BJ (cell line): ENCODE measurements at places on chromosomes 2 and 18. TPM values are rescaled to one million over a fixed set of nuclear protein-coding genes. Genes with fewer than 3 reads are reported as not detected.
A peak's percentile ranks its signal among the peaks of the same experiment; 100 is the strongest.

DNA sequence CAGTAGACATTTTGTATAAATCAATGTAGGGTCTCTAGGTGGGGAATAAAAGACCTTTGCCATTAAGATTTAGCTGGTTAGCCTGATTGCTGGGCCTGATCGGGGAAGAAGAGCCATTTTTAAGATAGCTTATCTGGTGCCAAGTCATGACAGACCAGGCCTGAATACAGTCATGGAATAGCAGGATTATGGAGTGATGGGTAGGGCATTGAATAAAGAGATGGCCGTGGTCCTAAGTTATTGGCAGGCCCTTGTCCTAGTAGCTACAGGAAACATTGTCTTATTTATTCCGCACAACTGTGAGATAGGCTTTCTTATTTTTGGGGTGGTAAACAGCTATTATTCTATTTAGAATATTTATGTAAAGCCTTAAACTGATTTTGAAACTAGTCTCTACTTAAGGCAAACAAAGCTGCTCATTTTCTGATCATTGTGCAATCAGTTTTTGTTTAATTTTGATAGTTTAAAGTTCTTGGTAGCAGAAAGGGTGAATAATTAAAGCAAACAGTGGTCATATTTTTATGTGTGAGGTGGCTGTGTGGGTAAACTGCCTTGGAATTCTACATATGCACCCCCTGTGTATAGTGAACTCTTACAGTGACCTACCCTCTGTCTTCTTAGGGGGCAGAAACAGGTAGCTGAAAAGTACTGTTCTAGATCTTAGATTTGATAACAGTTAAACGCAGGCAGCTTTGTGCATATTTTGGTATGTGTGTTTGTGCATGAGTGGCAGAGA, 22.6 kb downstream of the ZNF236 start:
- DNase-seq, result no peak

DNA sequence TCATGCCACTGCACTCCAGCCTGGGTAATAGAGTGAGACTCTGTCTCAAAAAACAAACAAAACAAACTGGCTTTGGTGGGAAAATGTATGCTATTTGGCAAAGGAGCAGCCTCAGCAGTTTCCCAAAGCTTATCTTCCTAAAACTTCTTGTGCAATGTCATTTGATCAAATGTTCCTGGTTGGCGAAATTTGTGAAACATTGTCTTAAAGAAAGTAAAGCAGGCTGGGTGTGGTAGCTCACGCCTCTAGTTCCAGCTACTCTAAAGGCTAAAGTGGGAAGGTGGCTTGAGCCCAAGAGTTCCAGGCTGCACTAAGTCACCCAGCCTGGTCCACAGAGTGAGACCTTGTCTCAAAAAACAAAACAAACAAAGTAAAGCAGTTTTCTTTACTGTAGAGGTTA, 17.3 kb upstream of the TAF4B start:
- no peak for DNase-seq

Gene PDE1A
- polyA plus RNA-seq, result 1.0 and 1.8 TPM in 2 replicates

DNA sequence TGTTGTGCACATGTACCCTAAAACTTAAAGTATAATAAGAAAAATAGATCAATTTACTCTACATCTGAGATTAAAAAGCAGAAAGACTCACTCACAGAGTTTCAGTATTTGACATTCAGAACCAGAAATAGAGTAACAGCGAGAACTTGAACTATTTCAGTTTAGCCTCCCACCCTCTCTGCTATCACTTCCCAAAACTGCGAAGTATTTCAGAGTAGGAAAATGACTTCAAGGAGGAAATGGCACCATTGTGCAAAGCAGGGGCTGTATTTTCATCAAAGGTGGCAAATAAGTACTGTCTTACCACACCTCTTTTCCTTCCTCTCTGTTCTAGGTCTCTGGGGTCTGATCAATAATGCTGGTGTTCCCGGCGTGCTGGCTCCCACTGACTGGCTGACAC, 13.6 kb downstream of the DHRS9 start:
- DNase-seq, result no peak

DNA sequence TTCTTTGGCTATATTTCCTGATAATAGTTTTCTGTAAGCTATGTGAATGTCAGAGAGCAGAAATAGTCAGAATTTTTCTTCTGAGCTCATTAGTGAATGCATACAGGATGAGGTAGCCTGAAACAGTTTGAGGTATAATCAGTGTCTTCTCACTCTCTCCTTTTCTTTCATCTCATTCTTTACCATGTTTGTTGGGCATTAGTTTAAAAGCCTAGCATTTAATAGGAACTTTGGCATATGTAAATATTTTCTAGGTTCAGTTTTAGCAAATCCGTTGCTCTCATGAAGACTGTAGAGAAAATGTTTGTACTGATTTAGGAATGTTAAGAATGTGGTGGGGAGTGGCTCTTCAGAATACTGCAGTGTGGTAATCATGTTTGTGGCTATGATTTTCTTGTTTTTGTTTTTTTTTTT, 119.4 kb downstream of the PARD3B start:
- peak; percentile 41 for DNase-seq

DNA sequence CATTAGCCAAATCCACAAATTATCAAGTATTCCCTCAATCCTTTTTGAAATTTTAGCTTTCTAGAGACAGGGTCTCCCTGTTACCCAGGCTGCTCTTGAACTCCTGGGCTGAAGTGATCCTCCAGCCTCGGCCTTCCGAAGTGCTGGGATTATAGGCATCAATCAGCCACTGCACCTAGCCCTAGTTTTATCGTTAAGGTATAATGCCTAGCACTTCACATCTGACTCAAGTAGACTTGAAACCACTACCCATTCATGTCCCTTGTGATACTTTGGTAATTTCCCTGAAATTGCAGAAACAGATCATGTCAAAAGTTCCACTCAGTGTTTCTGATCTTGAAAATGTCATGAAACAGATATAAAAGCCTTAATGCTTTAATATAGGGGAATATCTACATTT, 26.3 kb downstream of the MEX3C start:
- DNase-seq, result no peak

DNA sequence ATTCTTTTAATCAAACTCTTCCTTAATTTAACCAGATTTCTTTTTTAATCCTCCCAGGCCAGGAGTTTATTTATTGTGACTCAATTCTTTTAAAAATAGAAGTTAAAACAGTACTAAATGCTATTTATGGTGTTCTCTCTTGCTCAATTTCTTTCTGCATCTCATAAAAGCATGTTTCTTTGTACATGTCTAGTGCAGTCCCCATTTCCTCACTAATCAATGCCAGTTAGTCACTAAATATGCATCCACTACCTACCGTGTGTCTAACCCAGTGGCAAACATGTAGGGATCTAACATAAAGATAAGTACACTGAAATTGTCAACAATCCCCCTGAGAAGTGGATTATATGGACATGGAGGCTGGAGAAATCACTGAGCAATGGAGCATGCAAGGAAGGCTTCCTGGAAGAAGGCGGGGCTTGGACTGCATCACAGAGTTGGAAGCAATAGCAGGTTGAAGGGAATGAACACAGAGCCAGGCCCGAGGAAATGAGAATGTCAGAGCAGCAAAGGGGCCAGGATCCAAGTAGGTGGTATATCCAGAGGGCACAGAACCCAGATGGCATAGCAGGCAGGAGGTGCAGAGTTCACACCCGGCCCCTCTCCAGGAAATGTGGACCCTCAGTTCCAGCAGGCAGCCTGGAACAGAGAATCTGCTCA, 105.3 kb upstream of the FOSL2 start:
- DNase-seq, result peak; percentile 59

GRCh38 chr2:70125498-70125898, 38.2 kb downstream of the PCBP1 start:
- no peak for DNase-seq

DNA sequence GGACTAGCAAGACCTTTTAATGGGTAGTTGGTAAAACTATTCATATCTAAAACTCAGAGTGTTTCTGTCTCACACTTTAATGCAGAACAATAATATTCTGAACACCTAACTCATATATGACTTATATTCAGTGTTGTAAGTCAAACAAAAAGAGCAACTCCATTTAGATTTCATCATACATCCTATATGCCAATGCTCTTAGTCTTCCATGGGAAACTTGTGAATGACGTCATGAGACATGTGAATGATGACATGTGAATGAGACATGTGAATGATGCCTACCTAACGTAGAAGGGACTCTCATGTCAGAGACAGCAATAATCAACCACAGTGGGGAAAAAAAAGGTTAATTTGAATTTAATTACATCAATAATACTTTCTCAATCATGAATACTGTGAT, 28.0 kb downstream of the ZNF519 start:
- no peak for DNase-seq

DNA sequence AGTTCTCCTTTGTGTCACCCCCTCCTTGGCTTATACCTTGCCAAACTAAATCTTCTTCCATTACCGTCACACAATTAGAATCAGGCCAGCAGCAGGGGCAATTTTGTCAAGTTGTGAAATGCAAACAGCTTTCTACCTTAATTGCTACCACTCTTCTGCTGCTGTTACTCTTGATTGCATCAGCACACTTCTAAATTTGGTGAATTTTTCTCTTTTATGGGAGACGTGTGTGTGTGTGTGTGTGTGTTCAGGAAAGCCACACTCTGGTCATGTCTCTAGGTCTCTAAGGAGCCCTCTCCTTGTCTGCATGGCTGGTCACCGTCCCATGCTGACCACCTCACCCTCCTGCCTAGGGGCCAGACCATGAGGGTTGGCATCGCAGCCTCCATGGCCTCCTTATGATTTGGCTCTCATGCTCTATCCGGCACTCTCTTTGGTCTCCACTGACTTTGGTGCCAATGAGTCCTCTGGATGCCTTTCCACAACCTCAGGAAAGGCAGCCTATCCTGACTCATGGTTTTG, 87.7 kb downstream of the GATA6 start:
- DNase-seq, result no peak

DNA sequence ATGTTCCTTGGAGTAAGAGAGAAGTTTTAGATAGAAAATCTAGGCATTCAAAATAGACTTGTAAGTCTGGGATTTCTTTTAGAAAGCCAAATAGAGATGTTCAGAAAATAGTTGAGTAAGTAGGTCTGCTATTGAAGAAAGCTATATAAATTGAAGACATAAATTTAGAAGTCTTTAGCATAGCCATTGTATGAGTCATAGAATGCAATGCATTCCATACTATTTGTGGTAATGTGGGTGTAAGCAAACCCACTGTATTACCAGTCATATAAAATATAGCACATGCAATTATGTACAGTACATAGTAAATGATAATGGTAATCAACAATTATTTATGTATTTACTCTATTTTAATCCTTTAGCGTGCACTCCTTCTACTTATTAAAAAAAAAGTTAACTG, 14.1 kb downstream of the MC4R start:
- no peak for DNase-seq

GRCh38 chr18:49690312-49690711, 123.0 kb downstream of the ACAA2 start:
- peak; percentile 75 for DNase-seq

- no peak for DNase-seq
Measured at GRCh38 chr18:79916128-79916494, 35.3 kb downstream of the SLC66A2 start.

- no peak for DNase-seq
Measured at GRCh38 chr18:34493566-34494358, 216.3 kb upstream of the DTNA start.

DNA sequence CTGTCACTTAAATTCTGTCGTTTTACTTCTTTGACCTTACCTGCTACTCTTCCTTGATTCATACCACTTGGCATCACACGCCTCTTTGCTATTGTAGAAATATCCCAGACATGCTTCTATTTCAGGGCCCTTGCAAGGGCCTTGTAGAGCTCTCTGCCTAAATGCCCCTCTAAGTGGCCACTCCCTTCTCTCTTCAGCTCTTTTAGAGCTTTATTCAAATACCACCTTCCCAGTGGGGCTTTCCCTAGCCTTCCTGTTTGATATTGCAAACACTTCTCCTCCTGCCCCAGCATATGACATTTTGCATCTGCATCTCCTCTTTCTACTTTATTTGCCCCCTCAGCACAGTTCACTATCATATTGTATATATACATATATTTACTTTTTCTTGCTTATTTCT, 54.0 kb downstream of the PELI1 start:
- no peak for DNase-seq

- no peak for DNase-seq
Measured at GRCh38 chr2:64914247-64914646, 75.0 kb upstream of the SLC1A4 start.

DNA sequence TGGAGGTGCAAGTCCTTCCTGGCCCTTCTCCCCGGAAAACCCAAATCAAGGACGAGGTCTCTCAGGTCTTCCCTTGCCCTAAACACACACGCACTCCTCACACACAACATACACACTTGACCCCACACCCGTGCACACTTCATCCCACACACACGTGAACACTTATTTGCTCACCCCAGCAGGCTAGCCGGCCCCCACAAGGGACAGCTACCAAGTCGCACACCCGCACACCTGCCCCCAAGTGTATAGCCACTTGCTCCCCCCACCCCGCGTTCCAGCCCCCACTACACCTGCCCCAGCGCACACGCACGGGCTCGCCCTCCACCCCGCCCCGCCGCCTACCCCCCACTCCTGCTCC, 359 bp downstream of the TGFBRAP1 start:
- DNase-seq, result no peak

DNA sequence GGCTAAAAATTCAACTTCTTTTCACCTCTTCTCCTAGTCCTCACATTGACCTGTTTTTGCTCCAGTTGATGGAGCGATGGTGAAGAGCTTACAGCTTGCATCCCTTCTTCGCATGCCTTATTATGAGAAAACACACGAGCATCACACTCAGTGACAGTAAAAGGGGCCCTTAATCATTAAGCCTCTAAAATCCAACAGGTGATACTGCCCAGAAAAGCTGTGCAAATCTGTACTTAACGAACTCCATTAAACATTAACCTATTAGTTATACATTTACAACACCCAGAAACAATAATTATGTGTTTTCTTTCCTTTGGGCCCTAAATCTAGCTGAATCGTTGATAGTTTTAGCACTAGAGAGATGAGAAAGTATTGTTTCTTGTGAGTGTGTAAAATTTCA, 54.8 kb downstream of the LAMA1 start:
- DNase-seq, result no peak

- no peak for DNase-seq
Measured at GRCh38 chr2:73075477-73076373, 4.2 kb upstream of the SFXN5 start.

Gene AMER3
- polyA plus RNA-seq, result not detected in 2 replicates

Gene FAM228A
- 0.17 and 0.23 TPM in 2 replicates for polyA plus RNA-seq

DNA sequence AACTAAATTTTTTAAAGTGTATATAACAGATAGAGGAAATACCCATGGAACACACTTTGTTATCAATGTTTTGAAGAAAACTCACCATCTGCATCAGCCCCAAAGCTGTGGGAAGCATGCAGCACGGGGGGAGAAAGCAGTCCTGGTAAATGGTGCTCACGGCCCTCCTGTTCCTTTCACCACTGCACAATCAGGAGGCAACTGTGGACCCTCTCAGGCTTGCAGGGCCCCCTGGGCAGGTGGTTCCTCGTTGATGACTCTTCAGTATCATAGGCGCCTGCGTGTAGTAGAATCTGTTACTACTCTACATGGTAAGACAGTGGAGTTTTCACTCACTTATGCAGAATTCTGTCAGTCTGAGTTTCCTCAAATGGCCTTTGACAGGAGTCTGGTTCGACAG, 4.9 kb upstream of the CNDP1 start:
- no peak for DNase-seq
